ENCODE measurements at places on chromosomes 5 and 9.

DNA sequence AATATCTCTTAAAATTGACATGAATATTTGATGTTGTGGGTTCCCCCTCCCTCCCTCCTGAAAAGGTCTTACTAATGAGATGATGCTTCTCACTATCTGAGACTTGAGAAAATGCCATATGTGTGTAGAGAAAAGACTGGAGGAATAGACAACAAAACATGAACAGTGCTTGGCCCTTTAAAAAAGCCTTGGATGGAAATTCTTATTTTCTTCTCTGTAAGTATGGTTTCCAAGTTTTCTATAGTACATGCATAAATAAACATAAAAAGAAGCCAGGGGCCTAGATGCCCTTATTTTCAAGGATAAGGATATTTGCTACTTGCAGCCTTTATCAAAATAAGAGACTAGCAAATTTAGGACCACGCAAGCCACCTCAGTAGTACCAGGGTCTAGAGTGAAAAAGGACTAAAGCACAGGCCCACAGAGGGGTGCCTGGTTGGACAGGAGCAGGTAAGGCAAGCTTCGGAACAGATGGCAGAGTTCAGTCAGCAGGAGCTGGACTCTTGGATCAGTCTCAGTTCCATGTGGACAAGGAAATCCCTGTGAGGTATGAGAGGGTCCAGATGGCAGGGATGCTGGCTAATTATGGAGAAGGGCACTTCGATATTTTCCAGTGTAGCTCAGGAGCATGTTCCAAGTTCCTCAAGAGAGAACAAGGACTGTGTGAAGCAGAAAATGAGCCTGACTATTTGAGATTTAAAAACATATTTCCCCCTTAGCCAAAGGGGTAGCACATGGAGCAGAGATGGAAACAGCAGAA, 4.6 kb upstream of the ANP32B start:
- ATAC-seq, result no peak

DNA sequence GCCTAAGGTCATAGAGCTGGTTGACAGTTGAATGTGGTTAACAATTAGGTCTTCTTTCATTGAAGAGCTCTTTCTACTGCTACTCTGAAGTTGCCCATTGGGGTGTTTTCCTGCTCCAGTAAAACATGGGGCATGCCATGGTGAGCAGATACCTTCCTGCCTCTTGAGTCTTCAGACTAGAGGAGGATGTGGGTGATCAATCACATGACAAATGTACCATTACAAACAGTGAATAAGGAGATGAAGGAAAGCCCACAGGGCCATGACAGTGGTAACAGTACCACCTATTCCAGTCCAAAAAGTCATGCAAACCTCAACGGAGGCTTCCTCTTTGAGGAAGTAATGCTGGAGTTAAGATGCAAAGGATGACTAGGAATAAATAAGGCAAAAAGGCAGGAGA, 73.5 kb downstream of the CYFIP2 start:
- no peak for ATAC-seq

- ATAC-seq, result no peak
Measured at GRCh38 chr9:114114364-114114763, 15.3 kb upstream of the KIF12 start.

GRCh38 chr9:35116539-35116897, 856 bp upstream of the ATOSB start:
- peak; percentile 22 for ATAC-seq

DNA sequence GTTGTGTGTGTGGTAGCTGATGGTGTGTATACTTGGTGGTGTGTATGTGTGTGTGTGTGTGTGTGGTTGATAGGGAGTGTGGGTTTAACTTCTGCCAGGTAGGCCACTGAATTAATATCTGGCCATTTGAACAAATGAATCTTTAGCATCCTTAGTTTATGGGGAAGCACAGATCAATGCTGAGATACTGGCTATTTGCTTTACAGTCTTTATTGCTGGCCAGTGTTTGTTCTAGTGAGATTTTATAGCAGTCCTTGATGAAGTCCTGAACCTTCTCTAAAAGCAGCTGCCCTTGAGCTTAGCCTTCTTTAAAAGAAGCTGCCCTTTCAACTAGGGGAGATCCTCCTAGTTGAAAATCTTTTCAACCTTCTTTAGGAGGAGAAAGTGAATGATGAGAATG, 69.3 kb downstream of the MACIR start:
- no peak for ATAC-seq

DNA sequence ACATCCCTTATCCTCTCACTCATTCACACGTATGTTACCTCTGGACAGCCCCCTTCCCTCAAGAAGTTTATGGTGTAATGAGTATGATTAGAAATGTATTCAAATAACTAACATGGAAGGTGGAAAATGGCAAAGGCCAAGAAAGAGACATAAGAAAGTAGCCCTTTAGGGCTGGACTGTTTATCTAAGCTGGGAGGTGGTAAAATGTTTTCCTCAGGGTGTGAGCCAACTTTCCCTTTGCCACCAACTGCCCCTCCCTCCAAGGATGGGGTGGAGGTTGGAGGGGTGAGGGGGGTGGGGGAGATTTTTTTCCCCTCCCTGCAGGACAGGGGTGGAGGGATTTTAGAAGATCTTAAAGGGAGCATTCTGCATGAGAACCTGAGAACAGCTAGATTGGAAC, 8.2 kb downstream of the SLC45A2 start:
- no peak for ATAC-seq

- peak; percentile 82 for ATAC-seq
Measured at GRCh38 chr9:133184971-133185370, 21.3 kb upstream of the GBGT1 start.

DNA sequence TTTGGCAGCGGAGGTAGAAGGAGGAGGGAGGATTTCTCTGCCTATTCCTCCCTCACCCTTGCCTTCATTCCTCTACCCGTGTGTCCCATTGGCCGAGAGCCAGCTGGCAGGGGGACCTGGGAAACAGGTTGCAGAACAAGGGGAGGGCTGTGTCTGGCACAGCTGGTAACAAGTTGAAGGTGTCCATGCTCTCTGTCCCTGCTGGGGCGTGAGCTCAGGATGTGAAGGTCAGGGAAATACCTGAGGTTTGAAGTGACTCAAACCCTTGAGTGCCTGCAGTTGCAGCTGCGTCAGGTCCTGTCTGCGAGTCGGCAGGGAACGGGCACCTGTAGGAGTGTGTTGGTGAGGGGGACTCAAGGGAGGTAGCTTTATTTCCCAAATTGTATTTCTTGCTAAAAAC, 16.2 kb downstream of the MIGA2 start:
- no peak for ATAC-seq

DNA sequence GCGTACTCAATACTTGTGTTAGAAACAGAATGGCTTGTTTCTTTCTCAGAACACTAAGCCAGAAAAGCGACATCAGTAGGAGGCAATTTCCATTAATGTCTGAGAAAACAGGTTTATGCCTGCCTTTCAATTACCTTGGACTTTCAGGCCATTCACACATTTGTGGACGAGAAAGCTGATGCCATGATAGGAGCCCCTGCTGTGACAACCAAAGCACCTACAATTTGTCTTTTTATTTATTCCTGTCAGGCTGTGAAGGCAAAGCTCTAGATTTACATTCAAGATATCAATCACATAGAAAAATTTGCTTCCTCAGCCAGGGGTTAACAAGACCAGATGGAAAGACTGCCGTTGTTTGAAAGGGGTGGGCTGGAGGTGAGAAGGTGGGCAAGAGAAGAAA, 76.2 kb downstream of the C7 start:
- no peak for ATAC-seq

DNA sequence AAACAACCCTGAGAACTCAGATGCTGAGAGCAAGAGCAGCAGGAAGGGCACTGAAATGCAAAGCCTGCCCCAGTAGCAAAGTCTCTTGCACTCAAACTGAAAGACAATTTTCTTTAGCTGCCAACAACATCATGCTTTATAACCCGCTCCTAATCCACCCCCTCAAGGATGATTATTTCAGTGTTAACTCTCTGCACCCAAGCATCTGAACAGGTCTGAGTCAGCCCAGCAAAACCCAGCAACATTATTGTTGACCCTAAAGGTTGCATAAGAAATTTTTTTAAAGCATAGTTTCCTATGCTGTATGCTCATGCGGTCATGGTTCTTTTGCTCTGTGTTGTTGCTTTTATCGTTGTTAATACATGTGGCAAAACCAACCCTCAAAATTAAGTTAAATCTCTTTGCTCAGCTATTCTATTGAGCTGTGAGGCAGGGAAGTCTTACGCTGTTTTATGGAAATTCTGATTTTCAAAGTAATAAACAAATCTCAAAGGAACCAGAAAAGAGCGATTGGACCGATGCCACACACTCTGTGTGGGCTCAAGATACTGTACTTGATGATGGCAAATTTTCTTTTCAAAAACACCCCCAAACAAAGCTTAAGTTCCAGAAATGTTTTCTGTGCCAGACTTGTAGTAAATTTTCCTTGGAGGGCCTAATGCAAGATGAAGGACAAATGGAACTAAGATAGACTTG, 440.6 kb upstream of the MPDZ start:
- ATAC-seq, result no peak

DNA sequence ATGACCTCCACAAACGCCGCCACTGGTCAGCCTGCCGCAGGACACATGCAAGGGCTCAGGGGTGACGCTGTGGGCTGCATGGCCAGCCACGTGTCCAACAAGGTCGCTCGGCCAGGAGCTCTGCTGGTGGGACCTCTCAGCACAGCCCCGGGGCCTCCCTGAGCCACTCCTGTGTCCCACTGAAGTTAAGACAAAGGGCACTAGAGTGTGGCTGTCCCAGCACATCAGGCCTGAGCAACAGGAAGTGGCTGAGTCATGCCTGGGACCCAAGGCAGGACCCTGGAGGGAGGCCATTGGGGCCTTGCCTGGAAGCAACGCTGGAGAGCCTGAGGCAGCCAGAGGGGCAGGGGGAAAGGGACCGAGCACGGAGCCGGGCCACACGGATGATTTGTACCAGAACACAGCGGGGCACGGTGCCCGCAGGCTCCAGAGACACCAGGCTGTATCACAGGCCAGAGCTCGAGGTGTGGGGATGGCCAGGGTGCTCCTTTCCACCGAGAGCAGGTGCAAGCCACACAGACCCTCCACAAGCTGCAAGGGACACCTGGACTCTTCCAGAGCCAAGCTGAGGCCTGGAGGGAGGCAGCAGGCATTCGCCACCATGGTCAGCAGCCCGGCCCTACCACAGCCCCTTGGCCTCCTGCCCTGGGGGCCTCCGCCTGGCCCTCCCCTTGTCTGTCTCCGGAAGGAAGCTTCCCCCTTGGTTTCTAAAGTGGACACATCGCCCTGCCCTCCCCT, 6.5 kb upstream of the TMEM210 start:
- ATAC-seq, result no peak

GRCh38 chr9:12851341-12852090, 76.7 kb downstream of the LURAP1L start:
- ATAC-seq, result no peak
